Stimulated activated effector memory CD8-positive, alpha-beta T cell treated with anti-CD3 and anti-CD28 coated beads, Interleukin-12 subunit alpha, Interleukin-12 subunit beta, amount 100 ng/mL, for 72 hours (primary cell): ENCODE measurements at places on chromosomes 7 and 10.

GRCh38 chr7:26910221-26910620 lies 45.8 kb upstream of the SKAP2 start:
- DNase-seq, result no peak

- DNase-seq, result no peak
These were observed 76.4 kb upstream of the NRP1 start for GRCh38 chr10:33410860-33411234.

- DNase-seq, result no peak
These were observed 161.7 kb upstream of the HPS1 start for GRCh38 chr10:98608411-98608810.

DNA sequence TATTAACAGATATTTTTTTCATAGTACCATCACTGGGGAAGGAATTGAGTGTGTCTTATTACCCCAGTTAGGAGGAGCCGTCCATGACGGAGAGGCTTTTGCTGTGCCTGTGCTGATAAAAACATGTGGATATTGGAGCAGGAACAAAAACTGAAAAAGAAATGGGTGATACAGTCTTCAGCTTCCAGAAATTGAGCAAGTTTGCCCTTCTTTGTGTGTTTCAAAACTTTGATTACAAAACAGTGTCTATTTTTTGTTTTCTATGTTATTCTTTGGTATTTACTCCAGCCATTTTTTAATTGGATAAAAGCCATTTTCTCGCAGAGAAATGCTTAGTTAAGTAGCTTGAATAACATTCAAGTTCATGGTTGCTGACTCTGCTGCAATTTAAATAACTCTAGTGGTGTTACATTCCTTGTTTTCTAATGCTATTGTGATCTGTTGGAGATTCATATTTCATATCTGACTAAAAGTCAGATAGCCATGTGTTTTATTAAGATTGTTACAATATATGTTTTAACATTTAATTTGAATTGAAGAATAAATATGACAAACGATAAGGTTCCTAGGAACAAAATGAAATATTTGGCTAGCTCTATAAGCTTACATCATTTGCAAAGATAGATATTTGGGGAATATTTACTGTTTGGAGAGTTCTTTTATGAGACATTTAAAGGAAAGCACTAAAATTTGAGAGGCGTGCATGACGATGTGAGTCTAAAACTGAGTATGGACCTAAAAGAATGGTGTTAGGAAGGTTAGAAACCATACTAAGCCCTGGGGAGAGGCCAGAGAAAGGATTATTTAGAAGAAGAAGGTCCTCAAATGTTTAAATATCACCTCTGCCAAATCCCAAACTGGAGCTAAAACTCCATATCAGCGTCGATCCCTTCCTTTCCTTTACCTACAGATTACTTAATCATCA lies 747.3 kb upstream of the CELF2 start:
- DNase-seq, result no peak

GRCh38 chr10:71974489-71975021 lies 10.4 kb downstream of the CHST3 start:
- peak; percentile 70 for DNase-seq

DNA sequence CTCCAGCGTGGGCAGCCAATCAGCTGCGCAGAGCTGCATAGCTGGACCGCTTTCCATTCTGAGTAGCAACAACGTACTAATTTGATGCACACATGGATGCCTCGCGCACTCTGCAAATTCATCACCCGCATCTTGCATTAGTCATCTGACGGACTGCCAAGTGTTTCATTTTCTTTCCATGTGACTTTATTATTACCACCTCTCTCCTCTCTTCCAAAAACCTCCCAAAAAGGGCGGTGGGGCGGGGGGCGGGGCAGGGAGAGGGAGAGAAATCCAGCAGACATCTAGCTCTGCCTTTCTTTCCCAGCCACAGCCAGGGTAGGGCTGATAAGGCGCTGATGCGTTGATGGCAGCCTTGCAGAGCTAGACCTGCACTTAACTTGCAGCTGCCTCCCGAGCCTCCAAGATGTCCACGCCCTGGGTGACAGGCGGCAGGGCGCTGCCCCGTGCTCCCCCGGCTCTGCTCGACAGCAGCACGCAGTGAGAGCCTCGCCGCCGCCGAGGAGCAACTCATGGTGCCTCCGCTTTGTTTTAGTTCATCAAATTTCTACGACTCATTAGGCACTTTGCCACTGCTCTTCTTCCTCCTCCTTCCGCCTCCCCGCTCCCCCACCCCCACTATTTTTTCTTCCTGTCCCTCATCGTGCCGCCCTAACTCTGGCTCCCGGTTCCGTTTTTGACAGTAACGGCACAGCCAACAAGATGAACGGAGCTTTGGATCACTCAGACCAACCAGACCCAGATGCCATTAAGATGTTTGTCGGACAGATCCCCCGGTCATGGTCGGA lies 147.3 kb downstream of the CELF2 start:
- no peak for DNase-seq

GRCh38 chr10:23439961-23440889 lies 1.4 kb downstream of the OTUD1 start:
- DNase-seq, result peak; percentile 67

DNA sequence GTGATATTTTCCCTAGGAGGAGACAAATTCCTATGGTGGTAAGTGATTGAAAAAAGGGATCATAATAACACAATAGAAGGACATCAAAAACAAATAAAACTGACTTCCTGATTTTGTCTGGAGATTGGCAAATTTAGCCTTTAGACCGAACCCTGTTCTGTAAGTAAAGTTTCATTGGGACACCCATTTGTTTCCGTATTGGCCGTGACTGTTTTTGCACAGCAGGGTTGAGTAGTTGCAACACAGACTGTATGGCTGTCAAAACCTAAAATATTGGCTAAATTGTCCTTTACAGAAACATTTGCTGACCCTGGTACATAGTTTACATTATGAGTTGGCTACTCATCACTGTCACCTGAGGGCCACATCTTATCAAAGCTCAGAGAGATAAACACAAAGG lies 168.6 kb downstream of the PRKCQ start:
- DNase-seq, result no peak

DNA sequence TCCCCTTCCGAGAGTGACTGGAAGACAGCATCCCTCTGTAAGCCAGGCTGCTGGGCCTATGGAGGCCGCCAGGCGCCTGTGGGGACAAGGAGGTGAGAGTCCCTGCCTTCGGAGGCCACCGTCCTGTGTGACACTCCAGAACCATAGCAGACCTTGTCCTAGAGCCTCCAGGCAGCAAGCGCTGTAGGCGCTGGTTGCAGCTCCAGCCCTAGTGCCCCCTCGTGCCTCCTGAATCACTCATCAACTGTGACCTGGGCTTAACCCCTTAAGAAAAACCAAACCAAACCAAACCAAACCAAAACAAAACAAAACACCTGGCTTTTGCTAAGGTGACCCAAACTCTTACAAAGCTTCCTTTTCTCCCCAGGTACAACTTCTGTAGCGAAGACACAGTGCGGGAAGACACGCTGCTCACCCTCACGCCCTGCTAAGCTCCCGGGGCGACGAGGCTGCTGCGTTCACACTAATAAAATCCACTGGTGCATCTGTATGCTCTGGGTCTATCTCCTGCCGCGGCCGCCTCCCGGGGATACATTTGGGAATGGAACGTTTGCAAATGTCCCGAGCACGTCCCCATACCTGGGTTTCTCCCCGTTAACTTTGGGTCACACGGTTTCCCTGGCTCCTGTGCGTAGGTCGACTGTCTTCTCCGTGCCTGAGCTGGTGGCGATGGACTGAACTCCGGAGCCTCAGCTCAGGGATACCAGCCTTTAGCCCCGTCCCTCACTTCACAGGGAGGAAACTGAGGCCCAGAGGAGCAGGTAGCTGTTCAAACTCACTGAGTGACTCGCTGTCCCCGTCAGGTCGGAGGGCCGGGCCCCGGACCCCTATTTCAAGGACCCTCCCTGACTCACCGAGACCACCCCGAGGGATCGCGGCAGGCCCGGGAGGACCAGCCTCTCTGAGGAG lies 11.8 kb upstream of the PNLIPRP2 start:
- DNase-seq, result no peak

DNA sequence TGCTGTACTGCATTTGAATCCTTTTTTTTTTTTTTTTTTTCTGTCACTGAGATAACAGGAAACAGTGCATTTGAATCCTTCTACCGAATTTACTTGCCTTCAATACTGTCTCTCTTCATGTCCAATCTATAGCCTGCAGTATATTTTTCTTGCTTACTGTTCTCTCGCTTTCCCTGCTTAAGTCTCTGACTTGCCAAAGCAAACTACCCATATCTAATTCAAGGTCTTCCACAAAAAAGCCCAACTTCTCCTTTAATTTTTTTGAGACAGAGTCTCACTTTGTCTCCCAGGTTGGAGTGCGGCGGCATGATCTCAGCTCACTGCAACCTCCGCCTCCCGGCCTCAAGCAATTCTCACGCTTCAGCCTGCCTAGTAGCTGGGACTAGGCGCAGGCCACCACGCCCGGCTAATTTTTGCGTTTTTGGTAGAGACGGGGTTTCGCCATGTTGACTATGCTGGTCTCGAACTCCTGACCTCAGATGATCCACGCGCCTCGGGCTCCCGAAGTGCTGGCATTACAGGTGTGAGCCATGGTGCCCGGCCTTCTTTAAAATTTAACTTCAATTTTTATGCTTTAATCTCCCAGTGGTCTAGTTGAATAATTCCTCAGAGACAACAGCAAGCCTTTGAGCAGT lies 882 bp downstream of the PDCD11 start:
- DNase-seq, result no peak
